Stimulated activated CD4-positive, alpha-beta T cell treated with anti-CD3 and anti-CD28 coated beads, Interleukin-4, amount 100 ng/mL, for 48 hours (primary cell): ENCODE measurements at places on chromosomes 5 and 9.

GRCh38 chr9:5562806-5563416 is 52.6 kb downstream of the PDCD1LG2 start:
- DNase-seq, result no peak

- peak; percentile 30 for DNase-seq
Measured at GRCh38 chr5:76582230-76583162, 40.7 kb downstream of the F2RL2 start.

DNA sequence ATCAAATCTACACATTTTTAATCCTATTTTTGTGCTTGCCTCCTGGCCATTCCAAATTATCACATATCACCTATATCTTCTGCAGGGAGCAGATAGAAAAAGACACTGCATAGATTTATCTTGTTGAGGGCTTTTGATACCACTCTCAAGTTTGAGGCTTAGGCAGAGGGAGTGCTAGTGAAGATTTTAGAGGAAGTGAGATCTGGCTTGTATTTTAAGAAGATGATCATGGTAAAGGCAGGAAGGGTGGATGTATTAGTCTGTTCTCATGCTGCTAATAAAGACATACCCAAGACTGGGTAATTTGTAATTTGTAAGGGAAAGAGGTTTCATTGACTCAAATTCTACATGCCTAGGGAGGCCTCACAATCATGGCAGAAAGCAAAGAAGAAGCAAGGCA is 220.9 kb upstream of the TUT7 start:
- DNase-seq, result no peak

GRCh38 chr5:134944630-134945029 is 23.1 kb upstream of the CATSPER3 start:
- no peak for DNase-seq

DNA sequence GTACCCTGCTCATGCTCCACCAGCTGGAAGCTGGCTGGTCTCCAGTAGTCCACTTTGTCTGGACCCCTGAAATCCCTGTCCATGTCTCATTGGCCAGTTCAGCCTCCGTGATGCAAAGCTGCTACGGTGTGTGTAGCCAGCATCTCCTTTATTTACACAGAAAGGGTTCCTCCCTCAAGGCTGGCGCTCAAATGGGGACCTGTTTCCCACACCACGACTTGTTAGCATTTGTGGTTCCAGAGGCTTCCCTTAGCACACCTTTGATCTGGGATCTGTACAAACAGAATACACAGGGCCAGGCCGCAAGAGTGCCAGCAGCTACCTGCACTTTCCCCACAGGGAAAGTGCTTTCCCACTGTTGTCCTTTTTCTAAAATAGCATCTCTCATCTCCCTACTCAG is 5.7 kb upstream of the SMU1 start:
- no peak for DNase-seq

DNA sequence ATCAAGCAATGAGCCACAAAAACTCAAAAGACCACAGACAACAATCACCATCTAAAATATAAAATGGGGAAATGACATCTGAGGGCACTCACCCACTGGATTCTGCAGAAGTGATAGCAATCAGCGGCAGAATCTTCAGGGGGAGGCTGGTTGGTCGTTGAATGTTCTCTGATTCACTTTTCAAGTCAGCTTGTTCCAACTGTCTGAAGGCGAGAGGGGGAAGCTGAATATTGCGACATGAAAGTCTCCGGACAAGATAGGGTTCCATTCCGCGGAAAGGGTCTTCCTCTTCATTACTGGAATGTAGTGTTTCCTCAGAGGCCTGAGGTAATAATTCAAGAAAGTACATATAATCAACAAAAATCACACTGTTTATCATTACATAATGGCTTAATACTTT is 94.9 kb upstream of the PDE4D start:
- DNase-seq, result no peak

GRCh38 chr9:116490321-116490720 is 196.8 kb upstream of the TRIM32 start:
- DNase-seq, result no peak

- no peak for DNase-seq
Measured at GRCh38 chr5:138724470-138725146, 28.6 kb upstream of the CTNNA1 start.

- no peak for DNase-seq
Measured at GRCh38 chr5:172902497-172903472, 56.4 kb upstream of the RPL26L1 start.

GRCh38 chr9:21362287-21362686 is 5.6 kb downstream of the IFNA13 start:
- DNase-seq, result no peak

GRCh38 chr9:806285-807156 is 35.0 kb upstream of the DMRT1 start:
- no peak for DNase-seq

DNA sequence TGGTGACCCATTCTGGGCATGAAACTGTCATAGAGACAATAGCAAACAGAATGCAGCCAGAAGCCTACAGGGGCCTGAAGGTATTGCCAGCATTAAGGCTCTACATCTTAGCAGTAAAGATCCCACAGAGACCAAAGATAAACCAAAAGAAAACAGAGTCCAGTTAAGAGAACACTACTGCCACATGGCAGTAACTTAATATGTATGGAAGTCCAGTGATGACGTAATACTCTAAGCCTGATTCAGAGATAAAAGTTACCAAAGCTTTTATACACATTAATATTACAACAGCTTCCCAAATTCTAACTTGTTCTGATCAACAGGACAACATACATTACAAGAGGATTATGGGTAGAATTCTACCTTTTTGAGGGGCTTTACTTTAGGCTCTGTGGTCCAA is 371.5 kb downstream of the PRELID2 start:
- no peak for DNase-seq
